ENCODE measurements at places on chromosomes 16 and 17.

DNA sequence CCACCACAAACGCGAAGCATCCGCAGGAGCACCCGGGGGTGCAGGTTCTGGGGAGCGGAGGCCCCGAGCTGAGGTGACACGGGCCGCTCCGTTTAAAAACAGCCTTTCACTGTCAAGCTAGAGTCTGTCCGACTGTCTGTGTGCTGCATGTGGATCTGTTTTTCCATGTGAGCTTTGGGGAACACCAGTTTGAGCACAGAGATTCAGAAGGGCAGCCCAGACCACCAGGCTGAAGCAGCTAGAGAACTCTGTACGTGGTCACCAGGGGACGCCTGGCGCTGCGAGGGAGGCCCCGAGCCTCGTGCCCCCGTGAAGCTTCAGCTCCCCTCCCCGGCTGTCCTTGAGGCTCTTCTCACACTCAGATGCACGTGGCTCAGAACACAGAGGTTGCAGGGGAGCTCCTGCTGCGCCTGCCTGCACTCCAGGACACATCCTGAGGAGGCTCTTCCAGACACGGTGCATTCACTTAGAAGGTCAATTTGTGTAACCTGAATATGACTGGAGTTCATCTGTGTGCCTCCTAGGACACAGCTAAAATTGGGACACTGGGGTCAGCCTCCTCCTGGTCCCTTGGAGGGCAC is 15.7 kb upstream of the FOXK2 start:
- DNase-seq = no peak

- DNase-seq = no peak
These were observed 55.4 kb downstream of the JPH3 start for GRCh38 chr16:87657621-87658192.

GRCh38 chr16:6111390-6111789 is 1013.8 kb upstream of the EEF2KMT start:
- DNase-seq = no peak

DNA sequence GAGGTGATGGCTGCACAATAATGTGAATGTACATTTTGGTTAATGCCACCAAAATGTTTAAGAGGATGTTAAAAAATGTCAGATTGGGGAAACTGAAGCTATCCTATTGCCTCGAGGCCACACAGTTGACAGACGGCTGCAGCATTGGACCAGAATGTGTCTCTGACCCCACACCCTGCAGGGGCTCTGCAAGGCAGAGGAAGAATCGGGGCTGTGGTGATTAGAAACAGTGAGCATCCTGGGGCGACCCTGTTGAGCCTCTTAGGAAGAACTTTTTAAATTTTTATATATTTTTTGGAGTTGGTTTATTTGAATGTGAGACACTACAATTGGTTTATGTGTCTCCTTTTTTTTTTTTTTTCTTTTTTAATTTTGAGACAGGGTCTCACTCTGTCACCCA is 15.0 kb upstream of the ADORA2B start:
- DNase-seq = no peak

- no peak for DNase-seq
These were observed 70.2 kb upstream of the GNAO1 start for GRCh38 chr16:56121156-56121500.

DNA sequence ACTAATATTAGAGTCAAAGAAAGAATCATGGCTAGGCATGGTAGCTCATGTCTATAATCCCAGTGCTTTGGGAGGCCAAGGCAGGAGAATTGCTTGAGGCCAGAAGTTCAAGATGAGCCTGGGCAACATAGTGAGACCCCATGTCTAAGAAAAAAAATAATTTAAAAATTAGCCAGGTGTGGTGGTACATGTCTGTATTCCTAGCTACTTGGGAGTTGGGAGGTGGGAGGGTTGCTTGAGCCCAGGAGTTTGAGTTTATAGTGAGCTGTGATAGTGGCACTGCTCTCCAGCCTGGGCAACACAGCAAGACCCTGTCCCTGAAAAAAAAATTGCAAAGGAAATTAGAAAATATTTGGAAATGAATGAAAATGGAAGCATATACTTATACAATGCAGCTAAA is 210.3 kb upstream of the AXIN2 start:
- DNase-seq = no peak

- DNase-seq = no peak
These were observed at the start of gene PPP1R9B for GRCh38 chr17:50150354-50151040. Gene PPP1R9B (minus strand): TSS chr17:50150677. CDS start chr17:50150513, 164 bp downstream.

GRCh38 chr17:67262435-67263117 is 17.6 kb upstream of the HELZ start:
- no peak for DNase-seq

GRCh38 chr17:49676276-49676868 is 1.5 kb downstream of the SPOP start:
- no peak for DNase-seq

DNA sequence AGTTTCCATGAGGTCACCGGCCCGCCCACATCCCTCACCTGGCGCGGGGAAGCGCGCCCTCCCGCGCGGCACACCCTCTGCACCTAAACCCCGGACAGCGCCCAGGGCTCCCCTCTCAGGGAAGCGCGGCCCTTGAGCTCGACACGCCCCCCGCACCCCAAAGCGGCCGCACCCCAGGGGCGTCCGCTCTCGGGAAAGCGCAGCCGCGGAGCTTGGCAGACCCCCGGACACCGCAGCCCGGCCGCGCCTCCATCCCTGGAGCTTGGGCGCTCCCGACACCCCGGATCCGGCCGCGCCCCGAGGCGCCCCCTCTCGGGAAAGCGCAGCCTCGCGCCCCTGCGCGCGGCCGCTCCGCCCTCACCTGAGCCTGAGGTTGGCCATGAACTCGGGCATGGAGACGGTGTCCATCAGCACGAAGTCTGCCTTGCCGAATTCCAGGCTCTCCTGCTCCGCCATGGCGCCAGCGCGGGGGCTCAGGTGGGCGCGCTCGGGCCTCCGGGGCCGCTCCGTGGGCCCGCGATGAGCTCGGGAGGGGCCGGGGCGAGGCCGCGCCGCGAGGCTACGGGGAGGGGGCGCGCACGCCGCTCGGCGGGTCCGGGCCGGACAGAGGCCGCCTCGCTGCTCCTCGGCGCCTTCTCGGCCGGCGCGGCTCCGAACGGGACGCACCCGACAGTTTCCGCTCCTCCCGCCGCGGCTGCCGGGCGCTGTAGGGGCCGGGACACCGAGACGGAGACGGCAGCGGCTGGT is at the start of gene MYO1D:
TSS of gene MYO1D (minus strand) at position 708 of the 747 bp plus-strand sequence. CDS start at position 456, 252 bp downstream.
- DNase-seq = peak; percentile 24

- no peak for DNase-seq
These were observed 99.9 kb upstream of the CCL2 start for GRCh38 chr17:34154961-34155730.

Data from stimulated activated CD4-positive, alpha-beta T cell treated with anti-CD3 and anti-CD28 coated beads, Interleukin-1b, Interleukin-23, amount 100 ng/mL, for 1 hour (primary cell).